ENCODE measurements at places on chromosomes 5 and 9. TPM values are rescaled to one million over a fixed set of nuclear protein-coding genes. Genes with fewer than 3 reads are reported as not detected.

The NSG2 gene
- total RNA-seq = not detected

The FAM169A gene
- 1.5 TPM for total RNA-seq

The ADAMTS16 gene
- total RNA-seq = not detected

The SLC28A3 gene
- total RNA-seq = 7.0 TPM

The NTRK2 gene
- 9.8 TPM for total RNA-seq

GRCh38 chr5:102886586-102886985 is 131.5 kb downstream of the PAM start:
- no peak for ATAC-seq

DNA sequence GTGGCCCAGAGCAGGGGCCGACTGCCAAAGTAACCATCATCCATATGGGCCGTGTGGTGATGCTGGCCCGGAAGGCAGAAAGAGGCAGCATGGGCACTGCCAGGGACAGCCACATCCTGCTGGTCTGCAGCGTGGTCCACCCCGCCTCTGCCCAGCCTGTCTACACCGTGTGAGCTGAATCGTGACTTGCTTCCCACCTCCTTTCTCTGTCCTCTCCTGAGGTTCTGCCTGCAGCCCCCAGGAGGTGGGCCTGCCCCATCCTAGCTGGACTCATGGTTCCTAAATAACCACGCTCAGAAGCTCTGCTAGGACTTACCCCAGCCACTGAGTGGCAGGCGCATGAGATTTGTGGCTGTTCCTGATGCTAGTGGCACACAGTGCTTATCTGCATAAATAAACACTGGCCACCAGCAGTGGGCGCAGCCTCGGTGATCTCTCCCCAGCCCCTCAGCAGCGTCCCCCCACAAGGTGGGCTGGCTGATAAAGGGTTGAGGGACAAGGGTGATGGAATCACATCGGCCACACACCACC is 22.6 kb upstream of the SUSD3 start:
- ATAC-seq = no peak

- ATAC-seq = no peak
These were observed 295.1 kb downstream of the BNC2 start for GRCh38 chr9:16575142-16575985.

- no peak for ATAC-seq
These were observed 333.3 kb downstream of the SEMA5A start for GRCh38 chr5:9212605-9213004.

GRCh38 chr5:145941448-145942130 is 5.2 kb downstream of the SH3RF2 start:
- ATAC-seq = peak; percentile 76

- ATAC-seq = peak; percentile 100
These were observed 32.6 kb downstream of the SPATA31D1 start for GRCh38 chr9:82021198-82021597.

- ATAC-seq = no peak
These were observed 18.8 kb downstream of the CKMT2 start for GRCh38 chr5:81251922-81252321.

DNA sequence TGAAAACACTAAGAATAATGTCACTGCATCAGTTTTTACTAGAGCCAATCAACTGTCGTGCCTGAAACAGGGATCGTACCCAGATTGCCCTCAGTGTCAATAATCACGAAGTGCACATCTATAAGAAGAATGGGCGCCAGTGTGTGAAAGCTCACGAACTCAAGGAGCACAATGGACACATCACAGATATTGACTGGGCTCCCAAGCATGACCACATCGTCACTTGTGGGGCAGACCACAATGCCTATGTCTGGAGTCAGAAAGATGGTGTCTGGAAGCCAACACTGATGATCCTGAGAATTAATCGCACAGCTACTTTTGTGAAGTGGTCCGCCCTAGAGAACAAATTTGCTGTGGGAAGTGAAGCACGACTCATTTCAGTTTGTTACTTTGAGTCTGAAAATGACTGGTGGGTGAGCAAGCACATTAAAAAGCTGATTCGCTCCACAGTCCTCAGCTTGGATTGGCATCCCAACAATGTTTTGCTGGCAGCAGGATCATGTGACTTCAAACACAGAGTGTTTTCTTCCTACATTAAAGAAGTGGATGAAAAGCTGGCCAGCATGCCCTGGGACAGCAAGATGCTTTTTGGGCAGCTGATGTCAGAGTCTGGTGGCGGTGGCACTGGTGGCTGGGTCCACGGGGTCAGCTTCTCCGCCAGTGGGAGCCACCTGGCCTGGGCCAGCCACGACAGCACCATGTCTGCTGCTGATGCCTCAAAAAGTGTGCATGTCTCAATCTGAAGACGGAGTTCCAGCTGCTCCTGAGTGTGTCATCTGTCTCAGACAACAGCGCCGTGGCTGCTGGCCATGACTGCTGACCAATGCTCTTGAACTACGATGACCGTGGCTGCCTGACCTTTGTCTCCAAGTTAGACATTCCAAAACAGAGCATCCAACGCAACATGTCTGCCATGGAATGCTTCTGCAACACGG is 32.2 kb downstream of the NSA2 start:
- no peak for ATAC-seq

DNA sequence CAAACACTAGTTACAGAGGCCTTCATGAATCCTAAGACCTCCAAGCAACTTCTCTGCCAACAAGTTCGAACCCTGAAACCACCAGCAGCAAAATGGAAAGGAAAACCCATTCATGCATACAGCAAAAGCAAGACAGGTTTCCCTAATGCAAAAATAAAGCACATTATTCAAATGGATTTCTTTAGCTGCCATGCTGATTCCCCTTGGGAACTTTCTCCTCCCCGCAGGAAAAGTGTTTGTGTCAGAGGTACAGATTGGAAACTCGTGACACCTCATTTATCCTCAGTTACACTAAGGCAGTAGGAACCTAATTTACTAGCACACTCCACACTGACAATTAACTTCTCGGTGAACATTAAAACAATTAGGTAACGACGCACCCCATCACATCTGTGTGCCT is 63.4 kb downstream of the TLE1 start:
- ATAC-seq = no peak

DNA sequence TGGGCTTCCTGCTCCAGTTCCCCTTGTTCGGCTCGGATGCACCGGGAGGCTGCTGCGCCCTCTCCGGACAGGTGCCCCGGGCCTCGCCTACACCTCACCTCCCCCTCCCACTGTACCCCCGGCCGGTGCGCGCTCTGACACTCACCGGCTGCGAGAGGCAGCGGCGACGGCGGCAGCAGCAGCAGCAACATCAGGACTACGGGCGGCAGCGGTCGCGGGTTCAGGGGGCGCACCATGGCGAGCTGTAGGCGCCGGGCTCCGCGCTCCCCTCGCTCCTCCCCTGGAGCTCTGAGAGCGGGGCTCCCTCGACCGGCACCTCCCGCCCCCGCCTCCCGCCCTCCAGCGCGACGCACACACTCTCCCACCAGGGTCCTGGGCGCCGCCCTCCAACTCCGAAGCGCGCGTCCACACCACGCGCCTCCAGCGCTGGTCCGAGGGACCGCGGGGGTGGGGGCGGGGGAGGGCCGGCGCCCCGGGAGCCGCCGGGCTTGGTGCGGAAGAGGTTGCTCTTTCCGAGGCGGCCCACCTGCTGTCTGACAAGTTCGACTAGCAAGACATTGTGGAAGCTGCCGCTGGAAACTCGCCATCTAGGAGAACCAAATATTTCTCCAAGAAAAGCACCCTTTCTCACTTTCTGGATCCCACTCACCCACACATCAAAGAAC is at the start of gene GFRA3:
TSS of gene GFRA3 (minus strand) at position 433 of the 665 bp plus-strand sequence. CDS start at position 236, 197 bp downstream.
- no peak for ATAC-seq

DNA sequence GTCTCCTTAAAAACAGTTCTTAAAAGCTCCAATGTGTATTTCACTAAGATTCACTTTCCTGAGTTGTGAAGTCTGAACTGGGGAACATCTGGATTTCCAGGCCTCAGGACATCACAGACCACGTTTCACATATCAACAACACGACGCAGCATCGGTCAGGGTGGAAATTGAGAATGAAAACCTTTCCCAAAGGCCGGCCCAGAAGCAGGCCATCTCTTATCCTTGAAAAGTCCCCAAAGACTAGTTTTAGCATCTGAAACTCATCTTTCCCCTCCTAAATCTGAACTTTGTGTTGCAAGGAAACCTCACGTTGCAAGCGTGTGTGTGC is 96.4 kb upstream of the COL5A1 start:
- no peak for ATAC-seq

- ATAC-seq = peak; percentile 11
These were observed 601 bp upstream of the FAF2 start for GRCh38 chr5:176447591-176447977.

DNA sequence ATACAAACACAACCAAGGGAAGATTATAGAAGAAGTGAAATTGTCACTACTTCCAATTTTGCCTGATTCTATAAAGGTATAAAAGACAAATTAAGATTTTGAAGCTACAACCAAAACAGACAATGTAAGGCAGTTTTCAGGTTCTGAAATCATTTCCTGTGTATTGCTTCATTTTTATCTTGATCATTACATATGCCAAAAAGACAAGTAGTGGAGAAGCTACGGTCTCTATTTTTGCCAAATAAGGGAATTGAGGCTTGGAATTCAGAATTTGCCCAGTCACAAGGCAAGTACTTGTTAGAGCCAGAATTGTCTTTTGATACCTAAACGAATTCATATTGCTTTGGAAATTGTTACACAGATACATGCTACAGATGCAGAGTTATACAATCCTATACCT is 20.6 kb downstream of the EDIL3 start:
- ATAC-seq = no peak

DNA sequence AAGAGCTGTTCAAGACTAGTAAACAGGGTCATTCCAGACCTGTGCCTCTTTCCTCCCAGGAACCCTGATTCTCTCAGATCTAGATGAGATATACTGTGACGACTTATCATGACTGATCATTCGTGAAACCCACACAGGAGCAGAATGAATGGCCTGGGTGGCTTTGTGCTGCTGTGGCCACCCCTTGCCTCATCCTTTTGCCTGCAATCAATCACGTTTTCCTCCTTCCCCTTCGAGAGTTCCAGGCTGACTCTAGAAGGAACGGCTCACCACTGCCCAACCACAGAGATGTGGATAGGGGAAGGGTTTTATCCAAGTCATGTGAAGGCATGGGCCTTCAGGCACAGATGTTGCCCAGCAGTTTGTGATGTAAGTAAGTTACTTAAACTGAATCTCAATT is 5.8 kb downstream of the ANXA6 start:
- ATAC-seq = no peak

All from esophagus mucosa (tissue), 1 donor.